Cortex of kidney (tissue), 1 donor: ENCODE measurements at places on chromosomes 5 and 9.

DNA sequence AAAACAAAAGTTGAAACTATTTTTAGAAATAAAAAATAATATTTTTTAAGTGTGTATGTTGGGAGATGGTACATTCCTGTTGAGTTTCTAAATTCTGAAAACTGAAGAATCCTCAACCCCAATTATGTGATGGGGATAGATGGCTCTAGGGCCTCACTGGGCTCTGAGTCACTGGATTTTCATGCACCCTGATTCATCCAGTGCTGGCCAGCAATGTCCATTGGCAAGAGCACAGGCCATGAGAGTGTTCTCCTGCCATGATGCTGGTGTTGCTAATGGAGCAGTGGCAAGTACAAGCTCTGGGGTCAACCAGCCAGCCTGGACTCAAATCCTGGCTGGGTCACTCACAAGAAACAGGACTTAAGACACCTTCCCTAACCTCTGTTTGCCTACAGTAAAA, 23.3 kb downstream of the SMIM23 start:
- DNase-seq: no peak

- DNase-seq: no peak
Measured at GRCh38 chr5:114249823-114250222, 112.0 kb upstream of the KCNN2 start.

- no peak for DNase-seq
Measured at GRCh38 chr5:10445352-10445751, 3.7 kb downstream of the ROPN1L start.

GRCh38 chr5:94391996-94392395, 226.4 kb downstream of the KIAA0825 start:
- DNase-seq: no peak

DNA sequence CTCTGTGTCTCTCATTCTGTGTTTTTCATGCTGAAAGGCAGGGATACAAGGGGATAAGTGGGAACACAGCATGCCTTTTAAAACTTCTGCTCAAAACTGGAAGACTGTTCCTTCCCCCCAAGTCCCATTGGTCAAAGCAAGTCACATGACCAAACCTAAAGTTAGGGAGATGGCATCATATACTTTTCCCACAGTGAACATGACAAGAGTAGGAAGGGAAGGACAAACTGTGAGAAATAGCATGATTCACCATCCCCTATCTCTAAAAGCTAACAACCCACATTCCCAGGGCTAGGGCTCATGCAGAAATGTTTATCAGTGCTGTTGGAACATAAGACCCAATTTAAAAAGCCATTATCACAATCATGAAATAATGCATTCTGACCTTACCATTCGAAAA, 24.2 kb upstream of the SHISAL2B start:
- no peak for DNase-seq

DNA sequence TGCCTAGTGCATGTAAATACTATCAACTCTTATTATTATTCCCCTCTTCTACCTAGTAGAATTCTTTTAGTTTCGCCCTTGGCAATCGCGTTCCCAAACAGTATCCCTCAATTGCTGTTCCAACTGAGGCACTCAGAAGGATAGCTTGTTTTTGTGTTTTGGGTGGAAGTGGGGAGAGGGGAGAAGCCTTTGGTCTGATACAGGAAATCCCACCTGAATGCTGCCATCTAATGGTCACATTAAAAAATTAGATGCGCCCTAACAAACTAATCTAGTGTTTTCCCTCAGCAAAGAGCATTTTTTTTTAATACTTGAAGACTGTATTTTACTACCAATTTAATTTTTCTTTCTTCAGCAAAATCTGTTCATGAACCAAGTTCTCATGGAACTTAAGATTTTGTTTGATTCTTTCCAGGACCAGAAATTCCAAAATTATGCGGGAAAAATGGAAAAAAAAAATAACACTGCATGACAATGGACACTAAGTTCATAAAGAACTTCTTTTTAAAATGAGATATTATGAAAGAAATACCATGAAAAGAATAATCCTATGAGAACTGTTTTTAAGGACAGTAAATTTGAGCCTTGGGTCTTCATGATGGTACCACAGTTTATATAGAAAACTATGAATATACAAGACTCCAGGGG, 22.2 kb upstream of the GLDC start:
- no peak for DNase-seq

DNA sequence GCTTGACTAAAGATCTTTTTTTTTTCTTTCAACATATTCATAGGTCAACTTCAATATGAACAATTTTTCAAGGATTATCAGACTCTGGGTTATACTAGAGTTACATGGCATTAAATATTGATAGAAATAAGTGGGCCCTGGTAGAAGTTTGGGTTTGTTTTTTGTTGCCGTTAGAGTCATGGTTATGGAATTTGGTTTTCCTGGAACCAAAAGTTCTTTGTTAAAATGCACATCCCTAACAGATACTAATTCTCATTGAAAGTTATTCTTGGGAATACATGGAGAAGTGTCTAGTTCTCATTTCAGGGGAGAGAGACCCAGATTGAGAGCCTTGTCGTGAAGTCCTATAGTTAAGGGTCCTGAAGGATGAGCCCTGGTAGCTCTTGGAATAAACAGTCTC, 124.9 kb downstream of the FGF1 start:
- no peak for DNase-seq

- DNase-seq: no peak
Measured at GRCh38 chr5:103561685-103562452, 720 bp downstream of the NUDT12 start.

- no peak for DNase-seq
Measured at GRCh38 chr5:14771972-14772371, 99.6 kb downstream of the ANKH start.

DNA sequence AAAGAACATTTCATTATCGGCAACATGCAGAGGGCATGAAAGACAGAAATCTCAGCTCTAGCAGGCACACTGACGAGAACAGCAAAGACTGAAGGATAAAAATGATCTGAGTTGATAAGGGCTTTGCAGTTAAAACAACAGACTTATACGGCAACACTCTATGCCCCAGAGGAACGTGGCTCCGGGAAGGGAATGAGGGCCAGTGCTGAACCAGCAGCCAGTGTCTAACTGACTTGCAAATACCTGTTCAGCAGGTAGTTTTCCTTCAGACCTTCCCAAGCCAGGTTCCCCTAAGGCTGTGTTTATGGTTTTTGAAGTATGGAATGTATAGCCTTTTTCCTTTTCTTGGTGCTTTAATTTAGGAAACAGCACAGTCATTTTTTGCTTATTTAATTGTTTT, 121.3 kb upstream of the CDH18 start:
- no peak for DNase-seq

DNA sequence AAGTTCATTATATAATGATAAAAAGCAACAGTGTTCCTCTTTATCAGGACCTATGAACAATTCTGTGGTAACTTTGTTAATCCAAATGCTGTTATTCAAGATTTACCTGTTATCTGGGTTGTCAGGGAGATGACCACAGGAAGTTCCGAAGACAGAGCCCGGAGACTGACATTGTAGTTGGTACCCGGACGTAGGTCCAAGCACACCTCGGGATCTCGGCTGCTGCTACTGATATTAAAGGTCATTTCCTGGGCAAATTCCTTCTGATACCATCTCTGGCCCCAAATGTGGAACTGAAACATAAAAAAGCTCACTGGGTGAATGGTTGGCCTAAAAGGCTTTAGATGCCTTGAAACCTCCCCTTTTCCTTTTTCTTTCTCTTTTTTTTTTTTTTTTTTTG, 96.7 kb downstream of the SUSD1 start:
- no peak for DNase-seq

DNA sequence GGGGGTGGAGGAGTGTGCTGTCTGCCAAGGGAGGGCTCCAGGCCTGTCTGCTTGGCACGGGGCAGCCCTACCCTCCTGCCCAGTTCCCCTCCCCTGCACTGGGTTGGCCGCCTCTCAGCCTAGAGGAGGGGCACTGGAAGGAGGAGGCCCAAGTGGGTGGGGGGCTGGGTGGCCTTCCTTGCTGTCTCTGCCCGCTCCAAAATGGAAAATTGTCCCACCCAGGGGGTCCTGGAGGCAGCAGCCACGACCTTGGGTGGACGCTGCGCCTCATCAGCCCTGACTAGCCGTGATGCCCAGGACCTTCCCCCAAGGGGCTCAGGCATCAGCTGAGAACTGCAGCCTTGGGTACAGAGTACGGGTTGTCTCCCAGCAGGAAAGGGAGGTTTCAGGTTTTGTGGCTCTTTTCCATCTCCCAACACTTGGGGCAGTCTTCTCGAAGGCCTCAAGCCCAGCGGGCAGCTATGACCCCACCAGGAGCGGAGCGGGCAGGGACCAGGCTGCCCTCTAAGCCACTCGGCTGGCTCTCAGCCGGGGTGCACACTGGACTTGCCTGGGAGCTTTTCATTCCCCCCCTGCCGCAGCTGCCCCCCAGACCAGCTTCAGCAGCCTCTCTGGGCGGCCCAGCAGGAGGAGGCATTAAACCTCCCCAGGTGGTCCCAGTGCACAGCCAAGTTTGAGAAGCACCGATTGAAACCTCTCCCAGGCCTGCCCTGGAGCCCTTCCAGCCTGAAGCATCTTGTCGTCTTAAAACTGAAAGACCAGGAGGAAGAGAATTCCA, 20.6 kb downstream of the NTNG2 start:
- DNase-seq: no peak

DNA sequence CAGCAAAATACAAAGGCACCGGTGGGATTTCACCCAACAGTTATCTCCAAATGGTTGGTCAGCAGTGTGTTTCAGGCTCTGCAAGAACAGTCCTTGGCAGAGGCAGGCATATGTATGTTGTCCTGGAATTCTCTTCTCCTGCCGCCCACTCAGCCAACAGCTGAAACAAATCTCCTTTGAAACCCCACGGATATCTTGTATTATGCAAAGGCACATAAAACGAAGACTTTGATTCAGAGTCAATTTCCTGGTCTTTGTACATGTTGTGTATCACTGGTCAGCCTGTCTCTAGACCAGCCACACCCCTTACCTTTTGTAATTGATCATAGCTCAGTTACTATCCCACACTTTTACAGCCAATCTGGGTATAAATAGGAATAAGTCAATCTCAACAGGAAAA, 29.2 kb downstream of the FREM1 start:
- no peak for DNase-seq

DNA sequence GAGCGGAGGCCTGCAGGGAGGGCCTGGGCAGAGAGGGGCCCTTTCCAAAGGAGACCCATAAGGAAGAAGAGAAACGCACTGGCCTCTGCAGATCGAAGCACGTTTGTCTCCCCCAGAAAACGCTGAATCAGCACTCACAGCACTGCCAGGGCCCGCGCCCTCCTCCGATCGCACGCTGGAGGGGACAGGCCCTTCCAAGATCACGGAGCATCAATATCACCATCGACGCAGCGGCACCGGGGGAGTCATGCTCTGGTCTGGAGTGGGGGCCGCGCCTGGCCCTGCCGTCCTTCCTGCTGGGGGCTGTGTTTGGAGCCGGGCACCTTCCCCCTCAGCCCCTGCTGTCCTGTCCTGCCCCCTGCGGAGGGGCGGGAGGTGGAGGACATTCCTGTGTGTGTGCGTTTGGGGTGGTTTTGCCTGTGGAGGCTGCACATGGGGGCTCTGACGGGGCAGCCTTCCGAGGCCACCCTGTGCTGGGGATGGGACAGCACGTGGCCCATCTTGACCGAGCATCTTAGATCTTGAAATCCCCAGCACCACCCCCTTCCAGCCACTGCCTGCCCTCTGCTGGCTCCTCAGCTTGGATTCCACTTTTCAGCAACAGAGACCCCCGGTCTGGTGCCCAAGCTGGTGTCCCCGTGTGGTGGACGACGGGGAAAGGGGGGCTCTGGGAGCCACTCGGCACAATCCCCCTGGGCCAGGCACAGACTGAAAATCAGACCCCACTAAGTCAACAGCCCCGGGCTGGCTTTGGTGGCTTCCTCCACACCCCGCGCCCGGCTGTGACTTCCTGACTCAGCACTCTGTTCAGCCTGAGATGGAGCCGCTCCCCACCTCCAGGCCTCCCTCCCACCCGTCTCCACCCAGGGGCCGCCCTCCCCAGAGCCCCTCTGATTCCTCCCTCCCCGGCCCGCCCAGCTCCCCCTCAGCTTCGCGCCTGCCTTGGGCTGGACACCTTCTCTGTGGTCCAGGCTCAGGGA, 8.3 kb downstream of the TMEM250 start:
- no peak for DNase-seq

DNA sequence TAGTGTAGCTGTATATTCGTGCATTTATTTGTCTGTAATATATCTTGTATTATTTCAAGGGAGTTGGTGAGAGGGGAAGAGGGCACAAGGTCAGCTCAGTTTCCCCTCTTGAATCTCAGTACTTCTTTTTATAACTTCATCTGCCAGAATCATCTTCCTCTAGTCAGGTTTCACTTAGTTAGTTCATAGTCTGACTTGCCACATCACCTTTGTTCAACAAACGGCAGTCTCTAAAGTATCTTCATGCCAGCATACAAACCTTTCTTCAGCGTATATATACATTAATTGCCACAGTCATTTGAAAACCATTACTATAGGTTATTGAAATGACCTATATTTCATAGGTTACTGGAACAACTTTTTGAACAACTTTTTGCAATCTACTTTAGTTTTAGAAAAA, 1.6 kb downstream of the ECM2 start:
- DNase-seq: no peak

- no peak for DNase-seq
Measured at GRCh38 chr9:18793122-18793521, 239.9 kb downstream of the SAXO1 start.

GRCh38 chr9:99076483-99077171, 28.3 kb upstream of the TGFBR1 start:
- DNase-seq: no peak

DNA sequence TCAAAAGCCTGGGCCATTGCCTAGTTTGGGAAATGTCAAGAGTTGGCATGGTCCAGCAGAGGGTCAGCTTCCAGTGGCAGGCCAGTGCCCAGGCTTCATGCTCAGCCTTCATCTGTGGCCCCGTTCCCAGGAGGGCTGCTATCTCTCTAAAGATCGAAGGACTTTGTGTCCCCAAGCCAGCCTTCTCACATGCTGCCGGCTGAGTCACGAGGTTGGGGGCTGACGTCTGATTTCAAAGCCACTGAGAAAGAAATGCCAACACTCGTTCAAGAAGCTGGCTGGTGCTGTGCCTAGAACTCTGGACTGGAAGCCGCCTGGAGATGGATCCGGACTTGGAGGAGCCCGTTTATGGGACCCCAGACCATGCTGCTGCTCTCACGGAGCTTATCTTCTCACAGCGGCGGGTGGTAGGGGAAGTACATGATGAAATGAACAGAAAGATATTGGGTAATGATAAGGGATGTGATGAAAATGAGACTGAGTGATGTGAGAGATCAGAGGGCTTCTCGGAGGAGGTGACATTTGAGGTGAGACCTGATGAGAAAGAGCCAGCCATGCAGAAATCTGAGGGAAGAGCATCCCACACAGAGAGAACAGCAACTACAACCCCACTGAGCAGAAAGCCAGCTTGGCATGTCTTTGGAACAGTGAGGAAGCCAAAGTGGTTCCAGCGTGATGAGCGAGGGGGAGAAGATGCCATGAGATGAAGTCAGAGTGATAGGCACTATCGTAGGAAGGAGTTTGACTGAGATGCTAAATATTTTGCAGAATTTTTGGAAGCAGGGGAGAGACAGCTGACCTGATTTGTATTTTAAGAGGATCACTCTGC, 54.9 kb upstream of the BOD1 start:
- no peak for DNase-seq

DNA sequence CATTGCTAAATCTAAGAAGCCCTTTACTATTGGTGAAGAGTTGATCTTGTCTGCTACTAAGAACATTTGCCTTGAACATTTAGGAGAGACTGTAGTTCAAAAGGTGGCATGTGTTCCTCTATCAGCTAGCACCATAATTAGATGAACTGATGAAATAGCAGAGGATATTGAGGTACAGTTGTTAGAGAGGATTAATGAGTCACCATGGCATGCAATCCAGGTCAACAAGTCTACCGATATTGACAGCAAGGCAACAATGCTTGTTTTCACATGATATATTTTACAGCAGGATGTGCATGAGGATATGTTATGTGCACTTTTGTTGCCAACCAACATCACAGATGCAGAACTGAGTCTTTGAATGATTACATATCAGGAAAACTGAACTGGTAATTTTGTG, 134.3 kb upstream of the CDH9 start:
- no peak for DNase-seq
